GM23248 (cell line): ENCODE measurements at places on chromosomes 6 and 20.

GRCh38 chr6:1604158-1605003, 5.3 kb upstream of the FOXC1 start:
- DNase-seq = peak; percentile 80

- no peak for DNase-seq
Observed at GRCh38 chr20:16451001-16451400, 122.2 kb downstream of the KIF16B start.

DNA sequence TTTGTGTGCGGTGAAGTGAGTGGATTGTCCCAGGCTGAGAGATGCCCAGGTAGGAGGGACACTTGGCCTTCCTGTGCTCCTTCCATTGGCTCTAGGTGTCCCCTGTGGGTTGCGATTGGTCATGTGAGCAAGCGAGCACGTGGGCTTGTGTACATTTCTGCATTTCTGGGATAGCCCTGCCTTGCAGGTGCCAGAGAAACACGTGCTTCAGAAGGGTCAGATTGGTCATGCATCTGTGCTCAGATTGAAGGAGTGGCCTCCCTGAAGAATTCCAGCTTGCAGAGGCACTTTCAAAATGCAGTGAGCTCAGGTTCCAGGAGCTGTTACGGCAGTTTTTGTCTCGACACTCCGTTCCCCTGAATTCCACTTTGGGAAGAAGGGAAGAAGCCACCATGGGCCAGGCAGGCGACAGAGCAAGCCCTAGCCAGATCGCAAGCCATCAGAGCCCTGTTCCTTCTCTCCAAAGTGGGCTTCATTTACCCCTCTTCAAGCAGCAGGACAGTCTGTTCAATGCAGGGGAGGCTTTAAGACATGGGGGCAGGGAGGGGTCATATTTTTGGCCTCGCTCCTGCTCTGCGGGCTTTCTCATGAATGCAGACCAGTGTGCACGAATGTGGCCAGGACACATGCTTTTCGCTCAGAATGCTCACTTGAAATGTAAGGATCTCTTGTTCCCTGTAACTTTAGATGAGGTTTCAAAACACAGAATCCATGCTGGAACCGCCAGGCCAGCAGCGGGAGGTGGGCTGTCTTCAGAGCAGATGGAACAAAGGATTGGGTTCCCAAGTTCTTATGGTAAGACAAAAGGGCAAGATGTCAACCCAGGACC, 78.6 kb upstream of the AKAP12 start:
- no peak for DNase-seq

DNA sequence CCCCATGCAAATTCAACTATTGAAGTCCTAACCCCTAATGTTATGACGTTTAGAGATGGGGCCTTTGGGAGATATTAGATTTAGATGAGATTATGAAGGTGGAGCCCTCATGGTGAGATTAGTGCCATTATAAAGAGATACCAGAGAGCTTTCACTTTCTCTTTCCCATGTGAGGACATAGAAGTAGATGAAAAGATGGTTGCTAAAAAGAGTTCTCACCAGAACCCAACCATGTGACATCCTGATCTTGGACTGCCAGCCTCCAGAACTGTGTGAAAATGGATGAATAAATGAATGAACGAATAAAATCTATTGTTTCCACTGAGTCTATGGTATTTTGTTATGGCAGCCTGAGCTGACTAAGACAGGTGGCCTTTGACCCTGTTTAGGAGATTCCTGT, 50.6 kb upstream of the FBXO30 start:
- DNase-seq = no peak

DNA sequence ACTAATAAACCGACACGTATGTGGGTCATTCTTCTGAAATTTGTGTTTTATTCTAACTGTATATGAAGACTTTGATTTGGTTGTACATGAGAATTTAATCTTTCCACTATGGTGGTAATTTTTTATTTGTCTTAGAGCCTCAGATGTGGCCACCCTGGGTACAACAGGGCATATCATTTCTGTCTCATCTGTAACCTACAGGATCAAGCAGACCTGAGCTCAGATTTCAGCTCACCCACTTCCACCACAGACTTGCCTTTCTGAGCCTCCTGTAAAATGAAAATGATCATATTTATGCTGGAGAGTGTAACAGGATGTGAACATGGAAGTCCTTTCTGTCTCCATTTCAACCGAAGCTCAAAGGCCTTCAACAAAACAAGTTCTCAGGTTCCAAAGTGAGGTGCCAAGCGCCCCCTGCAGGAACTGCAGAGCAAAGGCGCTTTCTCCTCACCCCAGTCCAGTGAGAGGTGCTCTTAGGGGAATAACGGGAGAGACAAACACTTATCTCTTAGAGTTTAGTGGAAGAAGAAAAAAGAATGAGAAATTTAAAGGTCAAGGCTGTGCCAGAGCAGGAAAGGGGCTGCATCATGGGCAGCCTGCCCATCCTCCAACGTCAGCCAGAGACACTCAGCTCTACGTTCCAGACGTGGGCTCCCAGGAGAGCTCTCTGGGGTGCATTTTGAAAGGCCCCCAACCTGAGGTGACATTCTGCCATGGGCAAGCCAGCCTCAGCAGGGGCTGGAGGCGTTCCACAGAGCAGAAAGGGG, 23.0 kb upstream of the CD24 start:
- DNase-seq = peak; percentile 73

DNA sequence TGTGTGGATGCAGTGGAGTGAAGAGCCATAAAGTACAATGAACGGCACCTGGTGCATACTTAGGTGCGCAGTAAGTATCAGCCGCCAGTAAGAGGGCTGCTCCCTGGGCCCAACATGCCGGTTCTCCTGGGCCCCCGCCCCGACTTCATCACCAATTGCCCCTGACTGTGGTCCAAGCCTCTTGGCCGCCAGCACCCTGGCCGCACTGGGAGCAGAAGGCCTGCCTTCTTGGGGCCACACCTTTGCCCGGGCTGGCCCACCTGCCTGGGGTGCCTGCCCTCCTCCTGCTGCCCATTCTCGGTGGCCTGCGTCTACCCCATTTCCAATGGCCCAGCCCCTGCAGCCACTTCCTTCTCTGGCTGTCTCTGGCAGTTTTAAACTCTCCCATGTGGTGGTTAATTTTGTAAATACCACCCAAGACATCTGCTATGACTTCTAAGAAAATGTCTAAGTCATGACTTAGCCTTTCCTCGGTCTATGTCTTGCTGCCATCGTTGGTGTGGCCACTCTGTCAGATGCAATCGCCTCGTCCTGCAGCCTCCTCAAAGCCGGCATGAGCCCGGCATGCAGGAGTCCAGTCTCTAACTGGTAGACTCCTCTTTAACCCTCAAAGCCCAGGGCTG, 36.8 kb downstream of the PMEPA1 start:
- peak; percentile 20 for DNase-seq
